ENCODE measurements at places on chromosomes 11 and 22.

DNA sequence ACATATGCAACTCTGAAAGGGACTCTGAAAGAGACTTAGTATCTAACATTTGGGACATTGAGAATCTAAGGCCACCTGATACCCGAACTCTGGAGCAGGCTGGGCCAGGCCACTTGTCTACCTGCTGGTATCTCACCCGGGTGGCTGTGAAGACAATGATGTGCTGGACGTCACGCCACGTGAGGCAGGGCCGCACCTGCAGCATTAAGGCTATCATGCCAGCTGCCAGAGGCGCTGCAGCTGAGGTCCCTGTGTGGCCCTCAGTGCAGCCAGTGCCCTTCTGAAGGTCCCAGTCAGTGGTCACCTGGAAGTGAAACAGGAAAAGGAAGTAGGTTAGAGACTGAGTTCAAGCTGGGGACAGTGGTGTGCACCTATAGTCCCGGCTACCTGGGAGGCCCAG lies 12.4 kb downstream of the PCSK7 start:
- no peak for DNase-seq

DNA sequence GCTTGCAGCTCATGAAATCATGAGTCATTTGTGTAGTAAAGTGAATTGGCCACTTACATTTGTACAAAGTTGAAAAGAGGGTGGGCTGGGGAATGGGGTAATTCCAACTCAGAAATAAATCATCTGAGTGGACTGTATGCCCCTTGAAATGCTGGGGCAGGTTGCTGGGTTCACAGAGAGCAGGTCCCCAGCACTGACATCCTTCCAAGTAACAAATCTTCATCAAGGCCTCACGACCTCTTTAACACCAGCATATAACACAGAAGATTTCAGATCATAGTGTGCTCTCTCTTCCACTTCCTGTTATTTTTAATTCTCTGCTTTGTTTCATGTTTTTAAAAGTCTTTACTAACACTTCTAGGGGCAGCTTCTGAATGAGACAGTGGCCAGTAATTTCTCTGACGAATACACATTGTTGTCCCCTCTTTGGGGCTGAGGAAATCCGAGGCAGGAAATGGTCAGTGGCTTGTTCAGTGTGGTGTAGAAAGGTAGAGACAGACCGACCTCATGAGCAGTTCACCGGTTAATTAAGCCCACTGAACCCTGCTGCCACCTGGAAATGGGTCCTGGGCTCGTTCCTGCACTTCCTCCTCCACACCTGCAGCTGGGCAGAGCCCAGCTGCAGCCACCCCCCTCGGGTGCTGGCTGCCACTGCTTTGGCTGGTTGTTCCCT lies 127.7 kb downstream of the MAML2 start:
- no peak for DNase-seq

GRCh38 chr11:73321604-73322381 lies 13.7 kb downstream of the ARHGEF17 start:
- DNase-seq: no peak

DNA sequence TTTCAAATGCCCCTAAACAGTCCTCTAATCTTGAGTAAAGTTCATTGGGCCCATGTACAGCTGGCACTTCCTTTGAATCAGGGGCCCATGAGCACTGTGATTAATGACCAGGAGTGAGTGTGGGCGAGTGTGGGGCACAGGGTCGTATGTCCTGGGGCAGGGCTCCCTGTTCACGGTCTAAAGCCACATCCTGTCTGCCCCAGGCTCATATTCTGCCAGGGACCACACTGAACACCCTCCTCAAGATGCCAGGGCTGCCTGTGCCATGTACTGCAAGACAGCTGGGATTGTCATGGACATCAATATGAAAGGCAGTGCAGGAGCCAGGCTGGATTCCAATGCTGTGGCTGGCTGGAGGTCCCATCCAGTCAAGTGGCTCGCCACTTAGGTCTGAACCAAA lies 130.5 kb downstream of the KIRREL3 start:
- DNase-seq: no peak

DNA sequence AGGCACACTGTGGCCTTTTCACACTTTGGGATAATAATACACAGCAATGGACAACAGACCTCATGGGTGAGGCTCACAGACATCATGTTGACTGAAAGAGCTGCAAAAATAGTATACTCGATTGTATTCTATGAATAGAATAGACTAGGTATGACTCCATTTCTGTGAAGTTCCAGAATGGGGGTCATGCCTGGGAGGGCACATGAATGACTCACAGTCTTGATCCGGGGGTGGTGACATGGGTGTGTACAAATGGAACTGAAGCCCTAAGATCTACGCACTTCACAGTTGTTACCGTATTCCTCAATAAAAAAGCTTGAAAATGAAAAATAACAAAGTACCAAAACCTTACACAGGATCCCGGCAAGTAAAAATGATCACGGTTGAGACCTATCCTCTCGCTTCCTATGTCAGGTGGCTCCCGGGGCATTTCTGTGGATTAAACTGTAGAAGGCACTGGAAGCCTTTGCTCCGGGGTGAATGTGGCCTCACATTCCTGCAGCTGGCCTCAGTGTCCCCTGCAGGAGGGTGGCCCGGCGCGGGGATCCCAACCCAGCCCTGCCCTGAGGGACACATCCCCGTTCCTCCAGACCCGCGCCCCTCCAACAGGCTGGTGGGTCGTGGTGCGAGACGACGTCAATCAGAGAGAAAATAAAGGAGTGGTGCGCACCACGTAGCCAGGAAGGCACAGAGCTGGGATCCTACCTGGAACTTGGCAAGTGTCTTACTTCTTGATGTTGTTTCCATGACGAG lies 75.9 kb downstream of the NECTIN1 start:
- no peak for DNase-seq

DNA sequence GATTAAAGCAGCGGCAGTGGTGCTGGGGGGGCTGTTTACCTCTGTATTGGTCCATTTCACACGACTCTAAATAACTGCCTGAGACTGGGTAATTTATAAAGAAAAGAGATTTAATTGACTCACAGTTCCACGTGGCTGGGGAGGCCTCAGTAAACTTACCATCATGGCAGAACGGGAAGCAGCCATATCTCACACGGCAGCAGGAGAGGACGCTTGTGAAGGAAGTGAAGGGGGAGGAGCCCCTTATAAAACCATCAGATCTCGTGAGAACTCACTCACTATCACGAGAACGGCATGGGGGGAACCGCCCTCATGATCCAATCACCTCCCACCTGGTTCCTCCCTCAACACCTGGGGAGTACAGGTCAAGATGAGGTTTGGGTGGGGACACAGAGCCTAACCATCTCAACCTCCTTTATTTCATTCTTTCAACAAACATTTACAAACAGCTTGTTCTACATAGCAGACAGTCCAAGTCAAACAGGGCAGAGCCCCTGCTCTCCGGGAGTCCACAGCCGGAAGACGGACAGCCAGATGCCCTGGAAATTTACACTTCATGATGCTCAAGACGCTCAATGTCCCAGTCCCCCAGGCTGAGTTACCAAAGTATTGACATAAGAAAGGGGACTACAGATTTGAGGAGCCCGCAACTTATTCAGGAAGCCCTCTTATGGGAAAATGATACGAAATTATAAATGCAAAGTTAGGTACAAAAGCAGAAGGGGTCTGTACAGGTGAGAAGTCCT lies 26.3 kb upstream of the HMGXB4 start:
- DNase-seq: no peak

DNA sequence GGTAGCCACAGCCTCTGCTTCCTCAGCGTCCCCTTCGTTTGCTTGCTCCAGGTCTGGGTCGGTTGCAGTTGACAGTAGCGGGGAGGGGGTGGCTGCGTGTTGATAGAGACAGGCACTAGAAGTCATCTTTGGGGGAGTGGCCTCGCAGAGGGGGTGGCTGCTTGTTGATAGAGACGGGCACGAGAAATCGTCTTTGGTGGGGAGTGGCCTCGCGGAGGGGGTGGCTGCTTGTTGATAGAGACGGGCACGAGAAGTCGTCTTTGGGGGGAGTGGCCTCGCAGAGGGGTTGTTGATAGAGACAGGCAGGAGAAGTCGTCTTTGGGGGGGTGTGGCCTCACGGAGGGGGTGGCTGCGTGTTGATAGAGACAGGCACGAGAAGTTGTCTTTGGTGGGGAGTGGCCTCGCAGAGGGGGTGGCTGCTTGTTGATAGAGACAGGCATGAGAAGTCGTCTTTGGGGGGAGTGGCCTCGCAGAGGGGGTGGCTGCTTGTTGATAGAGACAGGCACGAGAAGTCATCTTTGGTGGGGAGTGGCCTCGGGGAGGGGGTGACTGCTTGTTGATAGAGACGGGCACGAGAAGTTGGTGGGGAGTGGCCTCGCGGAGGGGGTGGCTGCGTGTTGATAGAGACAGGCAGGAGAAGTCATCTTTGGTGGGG lies 328.3 kb downstream of the TBC1D22A start:
- DNase-seq: no peak

- no peak for DNase-seq
Observed at GRCh38 chr22:22895776-22896445, 8.3 kb downstream of the IGLL5 start.

DNA sequence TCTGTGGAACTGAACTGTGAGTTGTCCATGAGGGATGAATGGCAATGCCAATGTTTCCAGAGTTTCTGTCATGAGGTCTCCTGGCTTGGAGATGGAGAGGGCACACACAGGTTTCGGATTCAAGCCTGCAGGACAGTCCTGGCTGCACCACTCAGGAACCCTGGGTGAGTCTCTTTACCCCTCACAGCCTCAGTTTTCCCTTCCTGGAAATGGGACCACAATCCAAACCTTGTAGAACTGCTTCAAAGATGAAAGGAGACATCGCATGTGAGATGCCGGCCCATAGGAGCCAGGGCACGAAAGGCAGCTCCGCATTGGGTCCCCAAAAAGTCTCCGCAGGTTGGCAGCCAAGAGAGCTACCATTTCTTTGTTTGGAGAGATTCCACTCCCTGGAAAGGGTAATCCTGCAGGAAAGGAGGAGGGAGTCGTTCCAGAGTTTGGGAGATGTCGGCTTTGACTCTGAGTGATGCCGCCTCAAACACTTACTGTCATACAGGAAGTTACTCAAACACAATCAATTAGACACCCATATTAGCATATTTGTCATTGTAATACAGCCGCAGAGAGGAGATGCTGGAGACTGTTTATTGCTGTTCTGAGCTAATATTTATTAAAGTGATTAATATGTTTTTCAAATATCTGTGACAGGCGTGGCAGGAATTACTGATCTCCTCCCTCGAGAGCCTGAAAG lies 318.3 kb downstream of the MN1 start:
- no peak for DNase-seq

DNA sequence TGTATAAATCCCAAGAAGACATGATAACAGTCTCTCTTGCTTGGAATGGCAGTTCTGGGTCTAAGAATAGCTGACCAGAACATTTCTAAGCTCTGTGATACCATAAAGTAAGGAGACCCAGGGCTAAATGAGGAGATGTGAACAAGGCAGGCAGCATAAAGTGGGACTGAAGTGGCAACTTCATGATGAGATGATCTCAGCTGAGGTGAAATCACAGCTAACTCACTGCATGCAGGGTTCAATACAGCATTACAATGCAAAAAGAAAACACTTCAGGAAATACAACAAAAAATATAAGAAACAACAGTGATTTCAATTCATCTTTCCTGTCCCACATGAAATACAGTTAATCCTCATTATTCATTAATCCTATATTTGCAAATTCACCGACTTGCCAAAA lies 44.6 kb downstream of the MRE11 start:
- no peak for DNase-seq

DNA sequence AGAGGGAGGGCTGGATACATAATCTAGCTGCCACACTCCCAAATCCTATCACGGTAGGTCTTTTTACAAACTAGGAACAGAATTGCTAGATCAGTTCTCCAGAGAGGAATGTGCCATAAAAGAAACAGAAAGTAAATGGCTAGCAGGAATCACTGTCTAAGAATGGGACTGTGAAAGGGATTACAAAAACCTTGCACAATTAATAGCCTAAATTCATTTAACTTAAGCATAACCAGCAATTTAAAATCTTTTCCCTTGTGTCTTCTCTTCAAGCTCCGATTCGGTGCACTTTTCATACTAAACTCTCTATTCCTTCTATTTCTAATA lies 35.2 kb downstream of the APOL5 start:
- DNase-seq: no peak

DNA sequence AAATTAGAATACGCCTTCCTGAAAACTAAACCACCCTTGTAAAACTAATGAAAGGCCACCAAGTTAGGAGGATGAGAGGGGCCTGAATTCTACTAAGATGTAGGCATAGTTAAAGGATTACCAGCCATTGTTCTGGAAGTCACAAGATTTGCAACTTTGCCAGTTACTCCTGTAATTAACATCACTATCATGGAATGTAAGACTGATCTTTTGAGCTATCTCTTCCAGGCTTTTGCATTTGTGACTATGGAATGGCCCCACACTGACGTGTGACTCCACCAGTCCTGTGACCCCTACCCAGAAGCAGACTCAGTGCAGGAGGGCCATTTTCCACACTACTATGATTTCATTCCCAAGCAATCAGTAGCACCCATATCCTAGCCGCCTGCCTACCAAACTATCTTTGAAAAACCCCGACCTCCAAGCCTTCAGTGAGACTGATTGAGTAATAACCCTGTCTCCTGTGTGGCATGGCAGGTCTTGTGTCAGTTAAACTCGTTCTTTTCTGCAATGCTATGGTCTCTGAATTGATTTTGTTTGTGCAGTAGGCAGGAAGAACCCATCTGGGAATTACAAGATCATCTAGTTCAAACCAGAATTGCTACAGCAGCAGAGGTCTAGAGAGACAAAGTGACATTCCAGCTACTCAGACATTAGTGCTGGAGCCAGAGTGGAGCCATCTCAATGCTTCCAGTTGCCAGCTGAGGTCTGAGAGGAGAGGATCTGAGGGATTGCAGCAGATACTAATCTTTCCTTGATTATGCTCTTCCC lies 1.9 kb upstream of the CTSF start:
- no peak for DNase-seq

- no peak for DNase-seq
Observed at GRCh38 chr22:49323751-49324415, 503.8 kb downstream of the BRD1 start.

- DNase-seq: no peak
Observed at GRCh38 chr22:47084226-47084625, 321.8 kb downstream of the TBC1D22A start.

- no peak for DNase-seq
Observed at GRCh38 chr22:26851125-26851524, 193.7 kb downstream of the MIAT start.

DNA sequence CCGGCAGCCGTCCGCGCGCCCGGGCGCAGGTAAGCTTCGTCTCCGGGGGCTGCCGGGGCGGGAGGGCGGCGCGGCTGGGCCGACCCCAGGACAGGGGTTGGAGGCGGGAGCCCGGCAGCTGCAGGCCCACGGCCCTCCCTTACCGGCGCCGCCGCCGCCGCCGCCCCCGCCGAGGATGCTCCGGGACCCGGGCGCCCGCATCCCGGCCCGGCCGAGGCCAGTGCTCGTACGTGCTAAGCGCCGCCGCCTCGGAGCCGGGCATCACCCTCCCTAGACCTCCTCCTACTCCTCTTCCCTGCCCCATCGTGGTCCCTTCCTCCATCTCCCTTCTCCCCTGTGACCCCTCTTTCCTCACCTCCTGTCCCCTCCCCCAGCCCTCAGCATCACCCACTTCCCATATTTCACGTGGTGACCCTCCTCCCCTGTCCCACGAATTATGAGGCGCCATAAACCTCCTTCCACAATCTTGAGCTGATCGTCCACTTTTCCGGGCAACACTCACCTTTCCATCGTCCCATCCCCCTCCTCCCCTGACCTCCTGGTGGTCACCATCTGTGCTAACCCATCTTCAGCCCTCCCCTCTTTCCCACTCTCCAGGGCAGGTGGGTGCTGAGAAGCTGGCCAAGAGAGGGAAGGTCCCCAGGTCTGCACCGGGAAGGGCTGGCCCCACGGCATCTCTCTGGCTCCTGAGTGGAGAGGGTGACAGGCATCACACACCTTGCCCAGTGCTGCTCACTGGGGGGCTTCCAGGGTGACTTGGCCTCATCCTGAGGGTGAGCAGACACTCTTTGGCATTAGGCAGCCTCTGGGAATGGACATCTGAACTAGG lies 612 bp downstream of the ASPHD2 start:
- DNase-seq: no peak

- no peak for DNase-seq
Observed at GRCh38 chr22:36467946-36468345, 13.5 kb downstream of the TXN2 start.
